ENCODE measurements at places on chromosomes 3 and 15.

DNA sequence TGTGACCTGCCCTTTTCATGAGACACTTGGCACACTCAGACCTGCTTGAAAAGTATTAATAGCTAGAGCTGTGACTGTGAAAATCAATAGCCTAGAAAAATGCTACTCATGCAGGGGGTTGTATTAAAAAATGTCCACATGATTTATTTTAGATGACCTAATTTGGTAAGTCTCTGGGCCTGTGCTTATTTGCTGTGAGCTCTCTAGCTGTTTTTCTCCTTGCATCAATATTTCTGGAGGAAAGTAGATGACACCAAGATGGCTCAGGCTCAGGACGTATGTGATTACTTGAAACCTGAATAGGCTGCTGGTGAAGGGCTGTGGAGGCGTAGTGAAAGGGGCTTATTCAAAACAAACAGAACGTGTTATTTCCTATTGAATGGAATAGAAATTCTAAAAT, 29.5 kb downstream of the KCNAB1 start:
- no peak for DNase-seq

DNA sequence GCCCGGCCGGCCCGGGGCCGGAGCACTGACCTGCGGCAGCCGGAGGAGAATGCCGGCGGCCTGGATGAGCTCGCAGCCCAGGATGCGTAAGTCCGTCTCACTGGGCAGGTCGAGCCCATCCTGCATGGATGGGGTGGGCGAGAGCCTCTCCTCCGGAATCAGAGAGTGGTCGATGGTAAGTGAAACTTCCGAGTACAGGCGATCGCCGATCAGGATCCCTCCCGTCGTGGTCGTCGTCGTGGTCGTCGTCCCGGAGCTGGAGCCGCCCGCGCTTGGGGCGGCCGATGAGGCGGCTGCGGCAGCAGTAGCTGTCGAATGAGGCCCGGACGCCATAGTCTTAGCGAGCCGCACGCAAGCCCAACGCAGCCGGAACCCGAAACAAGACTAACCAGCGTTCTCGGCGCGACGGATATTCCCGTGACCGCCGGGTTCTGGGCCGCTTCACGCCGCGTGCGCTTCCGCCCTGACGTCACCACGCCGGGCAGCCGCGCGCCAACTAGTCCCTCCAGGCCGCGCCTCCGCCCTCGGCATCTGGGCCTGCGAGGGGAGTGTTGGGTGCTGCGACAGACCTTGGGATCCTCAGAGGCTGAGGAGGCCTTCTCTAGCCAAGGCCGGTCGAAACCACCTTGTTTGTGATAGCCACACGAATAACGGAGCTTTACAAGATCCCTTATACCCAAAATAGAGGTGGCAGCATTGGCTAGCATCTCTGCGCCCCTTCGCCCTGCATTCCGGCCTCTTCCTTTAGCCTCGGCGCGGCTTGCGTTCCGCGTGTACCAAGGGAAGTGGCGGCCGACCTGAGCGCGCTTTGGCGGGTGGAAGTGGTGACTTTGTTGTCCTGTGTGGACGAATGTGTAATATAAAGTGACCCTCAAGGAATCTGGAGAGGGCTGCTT, at the start of gene CCNL1:
TSS of gene CCNL1 (minus strand) at position 386 of the 896 bp plus-strand sequence. CDS start at position 333, 53 bp downstream.
- DNase-seq: peak; percentile 96

- no peak for DNase-seq
Measured at GRCh38 chr15:84960391-84961113, 21.1 kb upstream of the PDE8A start.

GRCh38 chr3:132655471-132655870, 4.1 kb downstream of the ACAD11 start:
- DNase-seq: no peak

GRCh38 chr3:195395208-195395816, 47.5 kb downstream of the ACAP2 start:
- DNase-seq: no peak

GRCh38 chr3:177251755-177252154, 54.5 kb upstream of the TBL1XR1 start:
- no peak for DNase-seq

DNA sequence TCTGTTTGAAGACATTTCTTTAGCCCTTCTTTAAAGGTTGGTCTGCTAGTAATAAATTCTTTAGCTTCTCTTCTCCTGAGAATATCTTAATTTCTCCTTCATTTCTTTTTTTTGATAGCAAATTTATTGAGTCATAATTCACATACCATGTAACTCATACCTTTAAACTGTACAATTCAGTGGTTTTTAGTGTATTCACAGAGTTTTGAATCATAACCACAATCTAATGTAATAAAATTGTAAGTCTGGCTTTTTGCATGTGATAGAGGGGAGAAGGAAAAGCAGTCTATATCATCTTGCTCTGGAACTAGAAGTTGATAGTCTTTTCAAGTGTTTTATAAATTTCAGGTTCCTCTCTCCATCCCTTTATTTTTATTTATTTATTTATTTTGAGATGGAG, 81.3 kb downstream of the APBA2 start:
- no peak for DNase-seq

DNA sequence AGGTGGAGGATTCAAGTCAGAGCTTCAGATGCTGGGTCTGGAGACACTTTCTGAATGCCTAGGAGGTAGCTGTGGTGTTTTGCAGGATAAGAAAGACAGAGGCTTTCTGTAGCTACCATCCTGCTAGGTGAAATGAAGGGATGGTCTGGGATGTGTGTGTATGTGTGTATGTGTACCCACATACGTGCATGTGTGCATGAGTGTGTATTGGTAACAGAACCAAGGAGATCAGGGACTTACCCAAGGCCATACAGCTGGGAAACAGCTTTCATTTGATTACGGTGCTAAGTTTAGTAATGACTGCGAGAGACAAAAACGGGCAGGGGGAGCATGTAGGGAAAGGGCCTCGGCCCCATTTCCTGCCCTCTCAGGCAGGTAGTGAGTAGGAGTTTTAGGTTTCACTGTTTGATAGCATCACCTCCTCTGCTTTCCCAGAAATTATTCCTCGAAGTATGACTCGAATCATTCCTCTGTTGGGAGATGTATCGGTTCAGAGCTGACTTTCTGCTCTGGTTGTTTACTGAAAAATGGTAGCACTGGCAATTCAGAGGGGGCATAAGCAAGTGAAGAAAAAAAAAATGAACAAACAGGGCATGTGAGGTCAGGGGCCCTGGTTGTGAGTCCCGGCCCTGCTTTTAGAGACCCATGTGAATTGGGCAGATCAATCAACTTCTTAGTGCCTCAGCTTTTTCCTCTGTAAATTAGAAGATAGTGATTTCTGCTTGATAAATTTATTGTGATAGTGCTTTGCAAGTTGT, 130.7 kb downstream of the LPP start:
- DNase-seq: peak; percentile 57

- DNase-seq: no peak
Measured at GRCh38 chr3:69784954-69785514, 45.8 kb downstream of the MITF start.

DNA sequence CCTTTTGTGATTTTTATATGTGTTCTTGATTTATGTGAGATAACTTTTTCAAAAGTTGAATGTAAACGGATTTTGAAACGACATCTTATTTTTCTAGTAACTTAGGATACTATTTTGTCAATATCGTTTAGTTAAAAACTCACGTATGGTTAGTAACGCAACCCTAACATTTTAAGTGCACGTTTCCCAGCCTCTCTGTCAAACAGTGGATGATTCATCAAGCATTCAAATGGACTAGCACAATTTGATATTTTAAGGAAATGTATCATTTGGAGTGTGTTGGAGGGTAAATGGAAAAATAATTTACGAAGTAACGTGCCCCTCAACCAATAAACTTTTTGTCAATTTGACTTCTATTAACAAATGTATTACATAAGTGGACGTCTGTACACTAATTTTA, 23.3 kb downstream of the RTP3 start:
- DNase-seq: no peak

- no peak for DNase-seq
Measured at GRCh38 chr15:41254560-41254959, 23.5 kb downstream of the CHP1 start.

GRCh38 chr3:77869423-77869822, 829.5 kb downstream of the ROBO2 start:
- DNase-seq: no peak

DNA sequence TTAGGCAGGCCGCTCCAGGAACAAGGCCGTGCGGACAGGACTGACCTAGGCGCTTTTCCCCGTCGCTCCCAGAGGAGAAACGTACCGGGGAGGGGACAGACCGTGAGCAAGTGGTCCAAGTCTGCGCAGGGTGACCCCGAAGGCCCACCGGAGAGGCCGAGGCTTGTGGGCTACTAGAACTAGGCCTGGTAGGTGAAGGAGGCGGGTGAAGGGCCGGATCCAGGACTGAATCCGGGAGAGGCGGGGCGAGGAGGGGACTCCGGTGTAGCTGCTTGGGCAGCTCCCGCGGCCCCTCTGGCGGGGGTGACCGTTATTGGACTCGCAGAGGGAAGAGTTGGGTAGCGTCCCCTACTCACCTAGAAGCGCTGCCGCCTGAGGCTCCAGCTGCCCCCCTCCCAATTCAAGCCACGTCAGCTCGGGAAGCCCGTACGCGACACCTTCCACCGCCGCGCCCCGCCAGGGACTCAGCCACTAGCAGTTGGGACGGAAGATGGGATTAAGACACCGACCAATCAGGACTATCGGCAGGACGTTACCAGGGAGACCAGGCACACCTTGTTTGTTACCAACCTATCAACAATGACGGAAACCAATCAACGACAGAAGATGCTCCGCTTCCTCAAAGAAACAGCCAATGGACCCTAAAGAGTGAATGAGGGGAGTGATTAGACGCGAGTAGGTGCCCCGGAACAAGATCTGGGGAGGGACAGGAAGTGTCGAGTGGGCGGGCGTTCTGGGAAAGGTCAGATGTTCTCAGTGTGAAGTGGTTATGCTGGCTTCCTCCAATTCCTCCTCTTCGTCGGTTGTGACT, at the start of gene GOLGB1:
TSS of gene GOLGB1 (minus strand) at position 466 of the 811 bp plus-strand sequence. CDS start 18,770 bp downstream, outside the sequence.
- DNase-seq: peak; percentile 91
